ENCODE measurements at places on chromosomes 12 and 14.
A peak's percentile ranks its signal among the peaks of the same experiment; 100 is the strongest.

GRCh38 chr12:6532927-6533652 lies 1.2 kb upstream of the GAPDH start:
- DNase-seq: peak; percentile 68

DNA sequence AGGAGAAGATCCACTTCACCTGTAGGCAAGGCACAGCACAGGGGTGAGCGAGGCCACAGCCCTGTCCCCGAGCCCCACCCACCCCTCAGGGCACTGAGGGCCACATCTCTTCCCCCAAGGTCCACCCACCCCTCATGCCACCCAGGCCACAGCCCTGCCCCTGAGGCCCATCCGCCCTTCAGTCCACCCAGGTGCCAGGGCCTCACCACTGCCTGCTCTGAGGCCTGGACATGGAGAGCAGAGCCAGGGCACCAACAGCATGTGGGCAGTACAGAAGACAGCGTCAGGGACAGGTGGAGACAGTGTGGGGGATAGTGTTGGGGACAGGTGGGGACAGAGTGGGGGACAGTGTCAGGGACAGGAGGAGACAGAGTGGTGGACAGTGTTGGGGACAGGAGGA lies 138.3 kb downstream of the TMEM121 start:
- DNase-seq: no peak

DNA sequence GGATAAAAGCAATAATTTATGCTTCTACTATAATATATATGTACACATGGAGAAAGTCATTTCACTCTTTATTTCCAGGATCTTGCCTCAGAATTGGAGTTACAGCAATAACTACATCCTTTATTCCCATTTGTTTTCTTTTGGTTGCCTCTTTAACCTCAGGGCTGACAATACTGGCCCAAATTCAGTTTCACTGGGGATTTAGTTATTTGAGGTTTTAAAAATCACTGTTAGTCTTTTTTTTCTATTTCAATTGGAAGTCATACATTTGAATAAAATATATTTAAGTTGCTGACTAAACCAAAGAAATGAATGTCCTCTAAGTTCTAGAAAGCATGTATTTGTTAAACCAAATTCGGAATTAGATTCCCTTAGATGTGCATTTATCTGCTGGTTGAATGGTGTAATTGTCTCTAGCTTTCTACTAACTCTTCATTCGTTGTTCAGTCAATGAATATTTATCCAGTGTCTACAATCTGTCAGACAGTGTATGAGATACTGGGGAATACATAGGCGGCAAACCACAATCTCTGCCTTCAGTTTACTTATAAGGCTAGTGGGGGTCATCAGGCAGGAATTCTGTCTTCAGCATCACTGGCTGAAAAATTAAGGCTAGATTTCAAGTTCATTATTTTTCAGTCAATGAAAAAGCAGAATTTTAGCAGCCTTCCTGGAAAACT lies 190.8 kb upstream of the ARHGAP5 start:
- no peak for DNase-seq

DNA sequence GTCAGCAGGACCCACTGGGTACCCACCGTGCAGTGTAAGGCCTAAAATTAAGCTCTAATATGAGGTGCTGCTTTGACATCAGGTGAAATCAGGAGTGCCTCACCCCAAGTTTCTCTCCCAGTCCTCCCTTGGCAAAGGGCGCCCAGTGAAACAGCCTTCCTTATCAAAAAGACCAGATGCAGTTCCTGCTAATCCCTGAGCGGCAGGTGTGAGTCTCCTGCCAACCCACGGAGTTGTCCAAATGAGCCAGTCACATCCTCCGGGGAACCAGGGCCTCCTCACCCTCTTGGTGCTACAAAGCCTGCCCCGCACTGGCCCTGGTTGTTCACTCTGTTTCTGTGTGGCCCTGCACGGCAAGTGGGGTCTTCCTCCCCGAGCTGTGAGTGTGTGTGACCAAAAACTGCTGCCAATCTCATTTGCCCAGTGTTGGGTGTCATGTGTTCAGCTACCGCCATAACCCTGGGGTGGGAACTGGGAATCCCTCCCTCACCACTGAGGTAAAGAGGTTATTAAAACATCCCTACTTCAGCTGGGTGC lies 20.2 kb upstream of the P2RX4 start:
- DNase-seq: no peak

GRCh38 chr12:130667421-130667960 lies 48.6 kb downstream of the RIMBP2 start:
- DNase-seq: no peak

- no peak for DNase-seq
These were observed 10.2 kb upstream of the MEG3 start for GRCh38 chr14:100815478-100816285.

DNA sequence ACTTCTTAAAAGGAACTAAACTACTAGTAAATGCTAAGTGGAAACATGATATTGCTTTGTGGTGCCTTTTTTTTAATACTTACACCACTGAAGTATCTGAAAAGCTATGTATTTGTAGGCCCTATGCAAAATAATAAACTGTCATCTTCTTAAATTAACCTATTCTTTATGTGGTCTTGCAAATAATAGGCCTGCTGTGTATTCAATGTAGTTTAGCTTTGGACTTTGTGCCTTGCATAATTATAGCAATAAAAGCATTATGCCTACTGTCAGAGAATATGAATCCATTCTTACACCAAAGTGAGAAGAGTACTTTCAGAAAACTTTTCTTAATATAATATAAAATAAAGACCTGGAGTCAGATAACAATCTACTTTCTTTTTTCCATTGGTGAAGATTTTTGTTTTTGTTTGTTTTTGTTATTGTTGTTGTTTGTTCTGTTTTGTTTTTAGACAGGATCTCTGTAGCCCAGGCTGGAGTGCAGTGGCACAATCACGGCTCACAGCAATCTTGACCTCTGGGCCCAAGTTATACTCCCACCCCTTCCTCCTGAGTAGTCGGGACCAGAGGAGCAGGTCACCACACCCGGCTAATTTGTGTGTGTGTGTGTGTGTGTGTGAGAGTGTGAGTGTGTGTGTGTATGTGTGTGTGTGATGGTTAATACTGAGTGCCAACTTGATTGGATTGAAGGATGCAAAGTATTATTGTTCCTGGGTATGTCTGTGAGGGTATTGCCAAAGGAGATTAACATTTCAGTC lies 213.8 kb downstream of the SLC6A15 start:
- DNase-seq: no peak

GRCh38 chr14:77862154-77862786 lies 62.4 kb downstream of the ADCK1 start:
- peak; percentile 13 for DNase-seq

GRCh38 chr12:108804271-108804953 lies 53.0 kb downstream of the SSH1 start:
- no peak for DNase-seq

DNA sequence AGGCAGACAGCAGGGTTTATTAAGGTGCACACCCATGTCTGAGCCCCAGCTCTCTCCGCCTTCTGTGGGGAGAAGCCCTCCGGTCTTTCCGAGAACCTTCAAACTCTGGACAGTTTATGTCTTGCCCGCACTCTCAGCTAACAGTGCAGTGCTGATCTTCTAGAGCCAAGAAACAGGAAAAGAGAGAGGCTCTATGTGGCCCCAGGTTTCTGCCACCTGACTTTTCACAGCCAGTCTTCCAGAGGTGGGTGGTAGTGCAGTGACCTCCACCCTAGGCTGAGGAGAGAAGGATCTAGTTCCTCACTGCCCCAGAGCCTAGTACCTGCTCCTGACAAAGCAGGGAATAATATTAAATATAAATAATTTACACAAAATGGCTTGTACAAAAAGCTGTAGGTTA lies 4.0 kb upstream of the SLC22A17 start:
- DNase-seq: no peak

DNA sequence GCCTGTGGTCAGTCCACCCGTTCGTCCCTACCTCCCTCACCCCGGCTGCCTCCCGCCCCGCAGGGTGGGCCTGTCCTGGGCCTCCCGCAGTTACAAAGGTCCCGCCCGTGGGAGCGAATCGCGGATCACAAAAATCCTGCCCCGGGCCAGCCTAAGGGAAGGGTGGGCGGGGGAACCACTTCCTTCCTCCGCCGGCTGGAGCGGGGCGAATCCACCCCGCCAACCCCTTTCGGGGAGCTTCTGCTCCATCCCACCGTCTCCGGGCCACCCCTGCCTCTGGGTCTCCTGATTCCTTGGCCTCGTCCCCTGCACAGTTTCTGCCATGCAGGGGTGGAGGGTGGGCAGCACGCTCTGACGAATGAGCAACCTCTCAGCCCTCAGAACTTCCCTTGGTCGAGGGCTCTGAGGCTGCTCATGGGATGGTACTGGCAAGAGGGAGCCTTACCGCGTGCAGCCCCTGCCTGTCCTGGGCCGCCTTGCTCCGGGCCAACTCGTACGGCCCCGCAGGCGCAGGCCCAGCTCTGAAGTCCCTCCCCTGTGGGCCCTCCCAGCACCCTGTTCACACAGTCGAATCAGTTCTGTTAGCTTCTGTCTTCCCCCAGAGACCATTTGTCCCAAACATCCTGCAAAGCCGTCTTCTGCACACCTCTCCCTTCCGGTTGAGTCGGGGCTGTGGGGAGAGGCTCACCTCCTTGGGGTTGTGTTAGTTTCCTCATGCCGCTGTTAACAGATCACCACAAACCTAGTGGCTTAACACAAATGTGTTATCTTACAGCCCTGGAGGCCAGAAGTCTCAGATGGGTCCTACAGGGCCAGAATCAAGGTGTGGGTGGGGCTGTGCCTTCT lies 589 bp upstream of the HVCN1 start:
- no peak for DNase-seq

GRCh38 chr12:99234702-99235101 lies 412.9 kb upstream of the GARIN6 start:
- DNase-seq: no peak

DNA sequence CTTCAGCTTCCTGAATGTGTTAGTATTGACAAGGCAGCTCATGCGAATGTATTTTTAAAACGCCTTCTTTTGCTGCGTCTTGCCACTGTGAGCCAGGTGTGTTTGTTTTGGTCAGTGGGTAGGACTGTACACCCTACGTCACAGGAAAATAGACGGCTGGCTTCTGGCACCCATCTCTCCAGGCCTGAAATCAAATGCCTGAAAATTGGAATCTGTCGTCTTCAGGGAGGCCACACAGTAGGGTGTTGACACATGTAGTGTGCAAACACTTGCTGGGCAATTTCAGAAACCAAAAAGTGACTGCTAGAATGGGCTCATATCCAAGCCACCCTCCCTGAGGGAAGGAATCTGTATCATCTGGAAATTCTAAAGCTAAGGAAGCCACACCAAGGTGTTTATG lies 209.3 kb downstream of the TTC8 start:
- peak; percentile 52 for DNase-seq

- no peak for DNase-seq
These were observed 82.0 kb downstream of the ETV6 start for GRCh38 chr12:11731455-11731854.

- no peak for DNase-seq
These were observed 46.6 kb downstream of the CALM1 start for GRCh38 chr14:90443161-90444076.

DNA sequence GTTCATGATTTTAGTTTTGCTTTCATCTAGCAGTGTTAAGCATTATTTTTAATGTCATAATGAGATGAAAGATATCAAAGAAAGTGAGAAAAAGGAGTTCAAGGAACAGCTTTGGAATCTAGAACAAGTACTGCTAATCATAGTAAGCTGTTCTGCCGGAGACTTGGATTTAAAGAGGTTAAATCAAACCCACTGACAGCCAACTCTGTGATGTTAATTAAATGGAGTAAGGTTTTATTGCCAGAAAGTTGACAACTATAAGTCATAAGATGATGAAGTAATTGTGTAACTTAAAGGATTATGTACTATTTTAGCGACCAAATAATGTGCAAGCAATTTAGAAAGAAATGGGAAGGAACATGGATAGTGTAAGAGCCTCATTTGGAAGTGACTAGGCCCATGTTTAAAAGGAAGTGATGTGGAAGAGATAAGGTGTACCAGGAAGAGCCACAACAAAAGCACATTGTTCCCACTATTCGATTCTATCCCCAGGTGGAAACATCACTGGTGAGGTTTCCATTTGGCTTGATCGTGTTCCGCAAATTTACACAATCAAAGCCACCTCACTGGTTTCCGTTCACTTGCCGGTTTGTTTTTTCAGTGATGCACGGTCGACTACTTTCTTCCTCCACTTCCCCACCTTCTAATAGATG lies 388.5 kb downstream of the PAWR start:
- no peak for DNase-seq

- DNase-seq: no peak
These were observed 41.1 kb downstream of the EID3 start for GRCh38 chr12:104344682-104345081.

GRCh38 chr12:3139760-3140159 lies 62.6 kb downstream of the TSPAN9 start:
- no peak for DNase-seq

GRCh38 chr12:27123642-27124041 lies 41.3 kb upstream of the C12orf71 start:
- DNase-seq: no peak

DNA sequence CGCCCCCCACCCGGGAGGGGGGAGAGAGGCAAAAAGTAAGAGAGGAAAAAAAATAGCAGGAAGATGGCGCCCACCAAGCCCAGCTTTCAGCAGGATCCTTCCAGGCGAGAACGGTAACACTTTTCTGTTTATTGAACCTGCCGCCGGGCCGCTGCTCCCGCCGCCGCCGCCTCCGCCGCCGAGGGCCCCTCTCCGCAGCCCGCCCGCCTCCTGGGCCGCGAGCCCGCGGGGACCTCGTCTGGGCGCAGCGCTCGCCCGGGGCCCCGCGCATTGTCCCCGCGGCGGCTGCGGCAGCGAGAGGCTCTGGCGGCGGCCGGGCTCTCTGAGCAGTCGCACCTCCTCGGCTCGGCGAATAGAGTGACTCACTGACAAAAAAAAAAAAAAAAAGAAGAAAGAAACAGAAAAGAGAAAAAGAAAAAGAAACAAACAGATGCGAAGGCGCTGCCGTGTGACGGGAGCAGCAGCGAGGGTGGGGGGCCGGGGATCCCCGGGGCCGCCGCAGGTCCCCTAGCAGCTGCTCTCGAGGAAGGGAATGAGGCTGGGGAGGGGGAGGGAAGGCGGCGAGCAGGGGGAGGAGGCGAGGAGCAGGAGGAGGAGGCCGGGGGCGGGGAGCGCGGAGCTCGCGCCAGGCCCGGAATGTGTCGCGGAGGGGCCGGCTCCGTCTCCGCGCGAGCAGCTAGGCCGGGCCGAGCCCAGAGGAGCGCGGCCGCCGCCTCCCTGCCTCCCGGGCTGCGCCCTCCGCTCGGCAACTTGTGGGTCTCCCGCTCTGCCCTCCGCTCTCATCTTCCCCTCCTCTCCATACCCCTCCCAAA lies 781 bp downstream of the NPAS3 start:
- peak; percentile 98 for DNase-seq

DNA sequence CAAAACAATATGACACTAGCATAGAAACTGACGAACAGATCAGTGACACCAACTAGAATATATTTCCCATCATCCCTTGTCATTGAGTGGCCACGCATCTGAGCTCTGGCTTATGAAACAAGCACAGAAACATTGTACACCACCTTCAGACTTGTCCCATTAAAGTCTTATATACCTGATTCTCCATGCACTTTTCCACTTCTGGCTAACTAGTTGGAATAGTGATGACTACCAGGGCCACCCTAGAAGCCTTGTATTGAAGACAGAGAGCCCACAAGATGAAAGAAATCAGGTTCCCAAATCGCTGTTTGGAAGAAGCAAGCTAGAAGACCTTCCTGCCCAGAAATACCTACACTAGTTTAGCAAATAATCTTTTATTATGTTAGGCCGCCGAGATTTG lies 99.7 kb upstream of the PPM1H start:
- no peak for DNase-seq

GRCh38 chr12:90399357-90399756 lies 555.6 kb downstream of the CCER1 start:
- no peak for DNase-seq

Measured in NCI-H2029 (cell line).